ENCODE measurements at places on chromosomes 7 and 10.

- no peak for DNase-seq
Observed at GRCh38 chr7:81990395-81990794, 220.5 kb upstream of the HGF start.

- no peak for DNase-seq
Observed at GRCh38 chr7:42674541-42674940, 237.3 kb downstream of the C7orf25 start.

DNA sequence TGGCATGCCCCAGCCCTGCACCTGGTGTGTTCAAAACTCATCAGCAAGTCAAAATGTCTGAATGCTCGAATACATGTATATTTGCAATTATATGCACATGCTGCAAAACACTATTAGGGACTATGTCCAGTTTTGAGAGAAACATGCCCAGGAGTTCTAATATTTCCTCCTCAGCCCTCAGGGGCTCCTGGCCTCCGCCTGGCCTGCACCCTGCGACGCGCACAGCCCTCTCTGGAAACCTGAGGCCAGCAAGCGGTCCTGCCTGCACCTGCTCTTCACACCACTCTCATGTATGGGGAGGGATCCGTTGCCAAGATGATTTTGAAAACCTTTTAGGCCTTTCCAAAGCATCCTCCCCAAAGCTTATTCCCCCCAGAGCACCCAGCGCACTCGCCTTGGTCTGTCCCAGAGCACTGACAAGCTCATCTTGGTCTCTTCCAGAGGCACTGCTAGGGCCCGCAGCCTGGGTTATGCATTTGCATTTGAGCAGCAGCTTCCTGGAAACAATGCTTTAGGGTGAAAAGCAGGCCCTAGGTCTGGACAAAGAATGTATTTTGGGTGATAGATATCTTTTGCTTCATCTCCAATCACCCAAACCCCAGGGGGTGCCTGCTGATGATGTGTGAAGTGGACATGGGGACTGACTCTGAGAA, 22.6 kb upstream of the CNPY1 start:
- no peak for DNase-seq

DNA sequence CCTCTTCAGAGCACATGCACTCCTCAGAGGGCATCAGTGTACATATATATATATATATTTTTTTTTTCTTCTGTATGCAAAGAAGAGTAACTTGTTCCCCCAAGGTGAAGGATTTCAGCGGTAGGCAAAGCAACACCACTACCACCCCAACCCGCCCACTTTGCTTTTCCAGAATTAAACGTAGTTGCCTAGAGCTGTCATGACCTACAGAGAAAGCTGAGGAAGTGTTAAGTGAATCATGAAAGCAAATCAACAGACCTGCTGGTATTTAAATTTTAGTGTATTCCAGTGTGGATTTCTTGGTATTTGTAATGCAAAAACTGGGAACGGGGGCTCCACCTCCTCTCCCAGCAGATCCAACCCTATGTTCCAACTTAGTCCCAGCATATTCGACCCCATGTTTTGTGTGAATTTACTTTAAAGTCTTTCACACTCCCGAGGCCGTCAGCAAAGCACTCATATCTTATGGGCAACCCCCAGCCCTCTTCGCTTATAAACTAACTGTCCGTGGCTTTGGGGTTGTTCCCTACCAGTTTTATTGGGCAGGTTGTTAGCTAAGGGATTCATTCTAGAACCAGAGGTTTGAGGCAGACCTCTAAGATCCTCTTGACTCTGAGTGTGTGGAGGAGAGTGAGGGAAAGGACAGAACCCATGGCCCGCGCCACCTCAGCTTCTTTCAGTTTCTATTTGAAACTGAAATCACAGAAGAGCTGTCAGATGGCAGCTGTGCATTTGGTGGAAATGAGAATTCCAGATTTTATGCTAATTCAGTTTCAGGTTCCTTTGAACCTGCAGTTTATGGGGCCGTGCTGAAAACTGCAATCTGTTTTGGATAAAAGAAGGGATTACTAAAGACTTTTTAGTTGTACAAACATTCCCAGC, 450.2 kb upstream of the GALNT17 start:
- DNase-seq, result no peak

- DNase-seq, result no peak
Observed at GRCh38 chr7:69439636-69440325, 158.5 kb upstream of the AUTS2 start.

- no peak for DNase-seq
Observed at GRCh38 chr7:41472427-41473125, 230.3 kb downstream of the INHBA start.

DNA sequence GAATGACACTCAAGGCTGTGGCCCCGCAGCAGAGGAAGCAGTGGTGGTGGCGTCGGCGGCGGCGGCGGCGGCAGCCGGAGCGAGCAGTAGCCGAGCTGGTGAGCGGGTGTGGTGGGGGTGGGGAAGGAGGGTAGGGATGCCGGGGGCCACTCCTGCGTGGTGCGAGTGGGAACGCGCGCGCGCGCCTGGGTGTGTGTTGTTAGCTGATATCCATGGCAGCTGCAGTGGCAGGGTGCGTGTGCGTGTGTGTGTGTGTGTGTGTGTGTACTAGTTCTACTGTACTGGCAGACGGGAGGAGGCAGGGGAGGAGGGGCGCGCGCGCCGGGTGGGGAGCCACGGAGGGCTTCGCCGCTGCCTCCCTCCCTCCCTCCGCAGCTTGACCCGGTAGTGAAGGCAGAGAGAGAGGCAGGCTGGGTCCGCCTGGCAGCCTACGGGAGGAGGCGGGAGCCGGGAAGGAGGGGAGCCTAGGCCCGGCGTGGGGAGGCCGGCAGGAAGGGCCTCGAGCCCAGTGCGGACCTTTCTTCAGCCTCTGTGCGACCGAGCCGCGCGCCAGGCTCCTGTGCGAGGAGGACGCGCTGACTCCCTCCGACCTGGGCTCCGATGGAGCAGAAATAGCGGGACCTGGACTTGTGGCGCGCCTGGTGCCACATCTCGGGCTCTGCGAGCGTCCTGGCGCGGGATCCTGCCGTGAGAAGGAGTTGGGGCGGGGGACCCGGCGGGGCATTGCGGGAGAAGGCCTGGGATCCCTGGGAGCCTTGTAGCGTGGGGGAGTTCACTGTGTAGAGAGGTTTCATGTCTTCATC, at the start of gene MAGI2:
Gene MAGI2, minus strand, starts transcription at position 110 of the 803 bp plus-strand sequence. CDS start 347 bp downstream, outside the sequence.
- DNase-seq, result no peak

DNA sequence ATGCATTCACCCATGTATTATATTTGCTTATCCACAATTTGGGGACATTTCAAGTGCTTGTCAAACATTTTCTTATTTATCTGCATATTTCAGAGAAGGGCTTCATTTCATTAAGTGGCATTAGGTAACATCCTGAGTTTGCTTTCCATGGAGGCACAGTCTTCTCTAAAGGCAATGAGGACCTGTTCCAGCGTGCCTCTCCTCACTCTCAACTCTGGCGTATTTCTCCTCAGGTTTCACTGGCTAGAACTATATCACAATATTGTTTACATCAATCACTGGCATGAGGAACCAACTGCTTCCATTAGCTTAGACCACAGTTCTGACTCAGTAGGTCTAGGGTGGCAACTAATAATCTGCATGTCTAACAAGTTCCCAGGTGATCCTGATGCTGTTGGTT, 177.2 kb downstream of the TAX1BP1 start:
- no peak for DNase-seq

GRCh38 chr7:157208571-157209413, 70.1 kb downstream of the UBE3C start:
- DNase-seq, result no peak

- DNase-seq, result no peak
Observed at GRCh38 chr7:71595176-71595575, 463.2 kb downstream of the GALNT17 start.

- no peak for DNase-seq
Observed at GRCh38 chr10:77756319-77757232, 119.0 kb upstream of the KCNMA1 start.

- no peak for DNase-seq
Observed at GRCh38 chr10:16049050-16049449, 188.7 kb upstream of the MINDY3 start.

All from stimulated activated CD8-positive, alpha-beta memory T cell treated with anti-CD3 and anti-CD28 coated beads, Interleukin-12 subunit alpha, Interleukin-12 subunit beta, amount 100 ng/mL, for 1 hour (primary cell).